ENCODE measurements at places on chromosomes 13 and 19.

DNA sequence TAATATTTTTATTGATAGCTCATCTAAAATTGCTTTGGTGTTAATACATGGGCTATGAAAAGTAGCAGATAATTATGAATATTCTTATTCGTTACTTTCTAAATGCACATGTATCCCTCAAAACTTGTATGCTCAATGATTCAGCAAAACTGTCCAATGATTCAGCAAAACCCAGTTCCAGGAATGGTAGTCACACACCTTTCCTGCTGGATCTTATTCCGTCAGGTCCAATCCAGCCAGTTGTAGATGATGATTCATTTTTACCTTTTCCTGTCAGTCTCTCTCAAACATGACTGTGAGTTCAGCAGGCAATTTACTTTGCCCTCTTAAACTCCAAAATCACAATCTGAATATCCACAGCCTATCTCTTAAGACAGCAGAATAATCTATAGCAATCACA lies 1082.6 kb downstream of the EFNB2 start:
- no peak for DNase-seq

GRCh38 chr13:96982672-96983071 lies 11.6 kb downstream of the OXGR1 start:
- DNase-seq: no peak

GRCh38 chr13:70415136-70415535 lies 306.9 kb upstream of the KLHL1 start:
- no peak for DNase-seq

DNA sequence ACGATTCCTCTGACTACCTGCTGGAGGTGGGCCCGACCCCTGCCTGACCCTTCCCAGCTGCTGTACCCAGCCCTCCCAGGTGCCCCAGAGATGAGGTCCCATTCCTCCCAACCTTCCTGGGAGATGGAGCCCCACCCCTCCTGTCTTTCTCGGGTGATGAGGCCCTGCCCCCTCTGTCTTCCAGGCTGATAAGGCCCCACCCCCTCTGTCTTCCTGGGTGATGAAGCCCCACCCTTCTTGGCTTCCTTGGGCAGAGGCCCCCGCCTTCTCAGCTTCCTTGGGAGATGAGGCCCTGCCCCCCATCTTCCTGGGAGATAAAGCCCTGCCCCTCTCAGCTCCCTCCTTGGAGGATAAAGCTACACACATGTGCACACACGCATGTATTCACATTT lies 47.9 kb downstream of the CERS4 start:
- DNase-seq: no peak

DNA sequence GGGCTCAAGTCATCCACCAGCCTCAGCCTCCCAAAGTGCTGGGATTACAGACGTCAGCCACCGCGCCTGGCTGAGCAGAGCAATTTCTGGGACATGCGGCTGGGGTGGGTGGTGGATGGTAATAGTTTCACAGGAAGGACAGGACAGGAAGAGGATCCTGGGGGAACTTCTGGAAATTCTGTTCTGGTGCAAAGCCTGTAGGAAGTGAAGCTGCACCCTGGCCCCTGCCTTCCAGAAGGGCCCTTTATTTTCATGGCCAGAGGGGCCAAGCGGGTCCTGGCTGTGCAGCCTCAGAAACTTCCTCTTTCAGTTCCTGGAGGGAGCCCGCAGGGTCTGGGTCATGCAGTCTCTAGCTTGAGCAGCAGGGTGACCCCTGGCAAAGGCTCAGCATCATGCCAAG lies 15.7 kb downstream of the FEM1A start:
- DNase-seq: no peak

DNA sequence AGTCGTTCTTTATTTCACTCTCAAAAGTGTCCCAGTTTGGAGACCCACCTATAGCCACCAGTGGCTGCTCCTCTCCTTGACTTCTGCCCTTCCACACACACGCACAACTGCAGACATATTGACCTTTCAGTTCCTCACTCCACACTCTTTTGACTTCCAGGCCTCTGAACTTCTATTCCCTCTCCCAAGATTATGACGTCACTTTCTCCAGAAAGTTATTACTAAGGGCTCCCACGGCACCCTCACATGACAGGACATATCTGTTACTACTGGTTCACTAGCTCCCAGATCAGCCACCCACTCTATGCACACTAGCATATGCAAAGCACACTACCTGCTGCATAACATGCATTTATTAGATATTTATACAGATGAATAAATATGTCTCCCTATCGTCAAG lies 45.9 kb downstream of the XPO4 start:
- DNase-seq: no peak

GRCh38 chr13:77337159-77337558 lies 10.3 kb upstream of the MYCBP2 start:
- DNase-seq: no peak

GRCh38 chr13:31853643-31854326 lies 114.5 kb downstream of the RXFP2 start:
- no peak for DNase-seq

- peak; percentile 80 for DNase-seq
These were observed 61.9 kb downstream of the TNFRSF19 start for GRCh38 chr13:23632048-23632582.

DNA sequence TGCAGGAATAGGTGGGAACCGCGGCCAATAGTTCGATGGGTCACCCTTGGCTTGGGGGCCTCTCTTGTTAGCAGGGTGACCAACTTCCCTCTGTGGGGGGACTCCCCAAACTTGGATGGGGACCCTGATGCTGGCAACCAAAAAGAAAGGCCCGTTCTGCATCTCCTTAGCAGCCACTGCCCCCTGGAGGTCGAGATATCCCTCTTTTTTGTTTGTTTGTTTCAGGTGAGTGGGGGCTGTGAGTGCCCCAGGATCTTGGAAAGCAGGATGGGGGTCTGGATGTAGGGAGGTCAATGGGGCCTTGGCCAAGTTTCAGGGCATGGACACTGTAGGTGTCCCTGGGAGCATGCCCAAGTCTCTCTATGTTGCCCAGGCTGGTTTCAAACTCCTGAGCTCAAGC lies 7.7 kb upstream of the CRTC1 start:
- peak; percentile 39 for DNase-seq

DNA sequence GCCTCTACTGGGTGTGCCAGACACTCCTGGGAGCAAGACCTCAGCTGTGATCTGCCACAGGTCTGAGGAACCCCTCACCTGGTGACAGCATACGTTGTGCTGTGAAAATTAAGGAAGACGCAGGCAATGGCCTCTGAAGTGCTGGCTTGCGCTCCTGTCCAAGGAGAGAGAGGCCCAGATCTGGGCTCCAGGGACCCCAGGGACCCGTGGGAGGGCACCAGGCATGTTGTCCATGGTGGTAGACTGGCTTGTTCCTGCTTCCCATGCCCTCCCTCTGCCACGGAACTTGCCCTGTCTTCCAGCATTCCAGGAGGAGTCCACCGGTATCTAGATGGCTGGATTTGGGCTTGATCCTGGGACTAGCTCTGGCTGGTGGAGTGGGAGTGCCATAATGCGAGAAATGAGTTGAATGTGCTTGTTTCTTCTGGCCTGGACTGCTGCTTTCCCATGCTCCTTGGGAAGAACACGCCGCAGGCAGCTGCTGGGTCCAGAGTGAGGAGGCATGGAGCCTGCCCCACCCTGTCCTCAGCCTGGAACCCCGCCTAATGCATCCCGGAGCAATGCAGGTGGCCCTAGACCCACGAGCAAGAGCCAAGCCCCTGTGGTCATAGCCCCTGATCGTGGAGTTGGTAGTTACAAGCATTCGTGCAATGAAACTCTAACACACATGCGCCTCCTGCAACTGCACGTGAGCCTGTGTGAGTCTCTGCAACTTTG lies 190.2 kb downstream of the TEX29 start:
- no peak for DNase-seq

GRCh38 chr19:50657712-50658440 lies 8.6 kb downstream of the C19orf81 start:
- peak; percentile 99 for DNase-seq

- no peak for DNase-seq
These were observed 425.7 kb downstream of the KLF12 start for GRCh38 chr13:73708393-73708985.

DNA sequence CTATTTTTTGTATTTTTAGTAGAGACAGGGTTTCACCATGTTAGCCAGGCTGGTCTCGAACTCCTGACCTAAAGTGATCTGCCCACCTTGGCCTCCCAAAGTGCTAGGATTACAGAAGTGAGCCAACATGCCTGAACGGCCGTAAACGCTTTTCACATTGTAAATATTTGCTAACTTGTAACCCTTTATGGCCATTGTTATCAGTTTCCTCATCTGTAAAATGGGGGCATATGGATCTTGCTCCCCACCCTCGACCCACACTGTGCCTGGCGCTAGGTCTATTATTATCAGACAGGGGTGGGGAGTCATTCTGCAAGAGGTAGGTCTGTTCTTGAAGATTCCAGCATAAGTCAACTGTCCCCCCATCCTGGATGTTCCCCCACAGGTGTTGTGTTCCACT lies 11.9 kb downstream of the NCAN start:
- DNase-seq: no peak

DNA sequence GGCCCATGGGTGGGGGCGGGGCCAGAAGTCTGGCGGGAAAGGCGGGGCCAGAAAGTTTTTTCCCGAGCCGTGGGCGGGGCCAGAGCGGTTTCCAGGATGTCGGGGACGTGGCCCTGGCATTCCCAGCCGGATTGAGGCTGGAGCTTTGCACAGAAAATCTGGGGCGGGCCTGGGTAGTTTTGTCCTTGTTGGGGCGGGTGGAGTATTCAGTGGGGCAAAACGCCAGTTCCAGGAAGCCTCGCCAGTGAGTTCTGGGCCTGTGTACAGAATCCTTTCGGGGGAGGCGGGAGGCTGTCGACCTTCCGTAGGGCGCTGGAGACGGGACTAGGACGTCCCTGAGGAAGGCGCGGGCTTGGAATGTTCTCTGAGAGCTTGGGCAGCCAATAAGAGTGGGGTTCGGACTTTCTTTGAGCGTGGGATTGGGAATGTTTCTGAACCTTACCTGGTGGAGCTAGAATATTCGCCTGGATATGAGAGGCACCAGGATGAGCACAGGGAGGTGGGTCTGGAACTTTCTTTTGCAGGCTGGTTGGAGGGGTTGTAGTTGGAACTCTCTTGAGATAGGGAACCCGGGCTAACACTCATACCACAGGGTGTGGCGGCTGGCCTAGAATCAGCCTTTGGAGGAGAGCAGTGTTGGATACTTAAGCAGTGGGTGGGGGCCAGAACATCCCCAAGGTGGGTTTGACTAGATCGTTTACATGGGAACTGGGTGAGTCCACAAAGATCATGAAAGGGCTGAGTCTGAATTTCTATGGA lies 1.3 kb downstream of the CCDC9 start:
- DNase-seq: no peak

- no peak for DNase-seq
These were observed 14.7 kb upstream of the HMGB1 start for GRCh38 chr13:30480292-30480950.

GRCh38 chr13:51453959-51454703 lies 1.3 kb upstream of the INTS6 start:
- no peak for DNase-seq

GRCh38 chr19:16034958-16035560 lies 41.2 kb upstream of the TPM4 start:
- no peak for DNase-seq

Measured in ELF-1 (cell line).